ENCODE measurements at places on chromosomes 3 and 15.

GRCh38 chr3:31462050-31462569 lies 70.6 kb upstream of the STT3B start:
- no peak for DNase-seq

- DNase-seq = no peak
Measured at GRCh38 chr3:14177580-14178246, 688 bp downstream of the XPC start.

DNA sequence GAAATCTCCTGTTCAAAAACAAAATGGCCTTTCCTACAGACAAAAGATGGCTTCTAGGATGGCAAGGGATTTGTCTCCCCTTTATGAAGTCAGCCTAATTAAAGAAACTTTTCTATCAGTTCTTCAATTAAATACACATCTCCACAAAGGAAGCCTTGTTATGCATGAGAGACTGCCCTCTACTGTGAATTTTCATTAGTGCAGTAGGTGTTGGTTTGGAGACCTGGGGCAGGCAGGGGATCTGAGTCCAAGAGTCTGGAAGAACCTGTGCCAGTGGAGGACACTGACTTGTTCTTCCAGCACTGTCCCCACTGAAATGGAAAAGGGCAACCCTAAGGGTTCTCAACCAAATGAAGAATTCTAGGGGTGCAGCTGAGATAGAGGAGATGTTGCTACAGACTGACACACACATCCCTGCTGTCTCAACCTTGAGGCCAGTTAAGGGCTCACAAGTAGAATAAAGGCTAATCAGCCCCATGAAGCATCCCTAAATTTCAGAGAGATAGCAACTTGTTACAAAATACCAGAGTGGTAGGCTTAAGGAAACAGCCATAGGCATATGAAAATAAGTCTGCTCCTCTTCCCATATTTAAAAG lies 174.0 kb upstream of the PRICKLE2 start:
- DNase-seq = no peak

DNA sequence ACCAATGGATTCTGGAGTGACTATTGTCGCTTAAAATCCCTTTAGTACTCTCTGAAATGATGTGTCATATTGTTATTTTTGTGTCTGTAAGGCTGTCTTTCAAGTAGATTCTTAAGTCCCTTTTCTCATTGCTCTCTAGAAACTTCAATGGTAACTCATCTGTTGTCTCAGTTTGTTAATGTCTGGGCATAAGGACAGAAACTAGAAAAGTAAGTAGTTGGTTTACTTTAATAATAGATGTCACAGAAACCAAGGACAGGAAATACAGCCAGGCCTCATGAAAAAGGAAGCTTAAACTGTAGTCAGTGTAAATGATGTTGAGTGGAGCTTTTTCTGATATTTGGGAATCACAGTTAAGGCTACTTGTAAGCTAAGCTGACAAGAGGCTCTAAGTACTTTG lies 730.2 kb upstream of the DPPA4 start:
- DNase-seq = no peak

DNA sequence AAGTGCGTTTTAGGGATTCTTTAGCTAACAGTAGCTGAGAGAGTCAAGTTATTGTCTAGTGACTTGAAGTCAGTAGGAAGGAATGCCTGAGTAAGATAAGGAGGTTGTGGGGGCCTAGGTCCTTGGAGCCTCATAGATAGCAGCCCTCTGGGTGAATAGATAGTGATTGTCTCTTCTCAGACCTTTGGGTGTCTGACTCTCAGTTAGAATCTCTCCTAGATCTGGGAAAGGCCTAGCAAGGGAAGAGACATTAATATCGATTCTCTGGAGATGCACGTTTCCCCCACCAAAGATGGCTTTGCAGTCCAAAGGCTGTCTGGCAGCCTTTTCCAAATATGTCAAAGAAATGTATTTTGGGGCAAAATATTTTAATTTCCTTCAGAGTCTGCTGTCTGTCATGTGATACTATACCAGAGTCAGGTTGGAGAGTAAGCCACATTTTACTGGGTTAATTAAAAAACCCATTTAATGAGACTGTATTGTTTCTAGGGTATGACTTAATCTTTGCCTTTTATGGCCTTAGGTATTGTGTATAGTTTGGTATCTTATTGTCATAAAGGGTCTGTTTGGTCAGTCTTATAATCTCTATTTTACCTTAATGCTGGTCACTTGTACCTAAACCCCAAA lies 92.2 kb downstream of the ST6GAL1 start:
- no peak for DNase-seq

GRCh38 chr3:183962807-183963206 lies 54.9 kb downstream of the ABCC5 start:
- DNase-seq = no peak

DNA sequence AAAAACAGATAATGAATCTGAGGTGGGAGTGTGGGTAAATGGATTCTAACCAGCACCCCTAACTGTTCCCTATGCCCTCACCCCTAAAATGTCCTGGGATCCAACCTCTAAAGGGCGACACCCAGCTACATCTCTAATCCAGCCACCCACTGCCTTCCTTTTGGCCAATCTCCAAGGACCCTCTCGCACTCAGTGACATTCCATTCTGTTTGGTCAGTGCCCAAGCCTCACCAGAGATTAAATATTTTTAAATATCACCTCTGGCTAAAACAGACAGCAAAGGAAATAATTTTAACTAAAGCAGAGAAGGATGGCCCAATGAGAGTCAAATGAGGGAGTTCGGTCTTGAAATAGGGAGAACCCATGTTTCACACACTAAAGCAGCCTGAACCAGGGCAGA lies 19.9 kb upstream of the SCN10A start:
- no peak for DNase-seq
